Stomach (tissue), 19 donors: ENCODE measurements at places on chromosomes 12 and 14. TPM values are rescaled to one million over a fixed set of nuclear protein-coding genes. Genes with fewer than 3 reads are reported as not detected.

Gene PZP
- total RNA-seq: not detected

Gene DENR
- 12.5 TPM for total RNA-seq

Gene RNASE4
- 13.4 TPM for total RNA-seq

Gene NTS
- not detected for total RNA-seq

Gene SYNE3
- 85.2 TPM for total RNA-seq

Gene KRT79
- not detected for total RNA-seq

DNA sequence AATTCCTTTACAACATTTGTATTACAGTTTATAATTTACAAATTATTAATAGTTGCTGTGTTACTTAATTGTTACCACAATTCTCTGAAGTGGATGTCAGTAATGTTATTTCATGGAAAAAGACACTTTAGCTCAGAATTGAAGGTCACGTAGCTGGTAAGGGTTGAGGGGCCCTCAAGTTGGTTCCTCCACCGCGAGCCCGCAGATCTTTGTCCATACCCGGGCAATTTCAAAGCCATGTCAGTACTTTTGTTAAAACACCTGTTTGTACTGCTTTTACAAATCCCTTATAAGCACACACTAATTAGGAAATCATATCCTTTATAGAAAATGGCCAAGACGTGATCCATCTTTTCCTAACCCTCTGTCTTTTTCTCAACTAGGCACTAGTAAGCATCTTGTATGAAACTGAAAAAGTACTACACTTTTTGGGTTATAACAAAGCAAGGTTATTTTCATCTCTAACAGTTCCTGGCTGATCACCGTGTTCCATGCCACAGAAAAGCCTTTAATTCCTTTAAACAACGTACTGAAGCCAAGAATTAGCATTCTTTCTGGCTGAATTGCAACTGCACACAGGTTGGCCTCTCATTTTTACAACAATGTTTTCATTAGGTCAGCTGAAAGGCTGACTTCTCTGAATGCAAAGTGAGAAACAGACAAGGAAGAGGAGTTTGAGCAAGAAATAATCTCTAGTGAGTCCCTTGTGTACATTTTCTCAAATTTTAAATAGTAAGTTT, 76.1 kb downstream of the CNTN1 start:
- no peak for DNase-seq

- no peak for DNase-seq
These were observed 18.7 kb downstream of the GRIN2B start for GRCh38 chr12:13962699-13963098.

GRCh38 chr14:88380405-88380804, 5.1 kb upstream of the SPATA7 start:
- peak; percentile 46 for DNase-seq

GRCh38 chr14:105282098-105282725, 18.6 kb downstream of the BRF1 start:
- peak; percentile 42 for DNase-seq

- no peak for DNase-seq
These were observed 109.4 kb downstream of the RFLNA start for GRCh38 chr12:124404162-124404784.

DNA sequence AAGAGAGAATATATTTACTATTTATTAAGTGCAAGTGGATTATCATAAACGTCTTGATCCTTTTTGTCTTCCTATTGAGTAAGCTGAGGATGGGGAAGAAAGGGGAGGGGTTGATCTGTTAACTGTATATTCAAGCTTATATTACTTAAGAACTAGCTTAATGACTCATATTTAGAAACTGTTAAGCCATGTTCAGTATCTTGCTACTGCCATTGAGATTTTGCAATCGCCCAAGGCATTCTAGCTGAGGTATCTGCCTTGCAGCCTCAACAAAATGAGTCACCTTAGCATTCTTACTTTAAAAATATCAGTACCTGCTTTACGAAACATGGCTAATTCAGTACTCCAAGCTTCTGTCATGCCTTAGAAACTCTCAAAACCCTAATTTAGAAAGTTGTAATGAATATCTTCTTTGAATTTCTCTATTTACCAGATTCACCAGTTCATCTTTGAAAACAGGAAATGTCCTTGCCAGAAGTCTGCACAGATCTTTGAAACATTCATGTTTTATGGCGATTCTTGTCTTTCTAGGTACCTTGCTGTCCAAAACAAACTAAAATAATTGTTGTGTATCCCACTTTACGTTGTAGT, 76.1 kb downstream of the ALG10B start:
- DNase-seq: no peak

DNA sequence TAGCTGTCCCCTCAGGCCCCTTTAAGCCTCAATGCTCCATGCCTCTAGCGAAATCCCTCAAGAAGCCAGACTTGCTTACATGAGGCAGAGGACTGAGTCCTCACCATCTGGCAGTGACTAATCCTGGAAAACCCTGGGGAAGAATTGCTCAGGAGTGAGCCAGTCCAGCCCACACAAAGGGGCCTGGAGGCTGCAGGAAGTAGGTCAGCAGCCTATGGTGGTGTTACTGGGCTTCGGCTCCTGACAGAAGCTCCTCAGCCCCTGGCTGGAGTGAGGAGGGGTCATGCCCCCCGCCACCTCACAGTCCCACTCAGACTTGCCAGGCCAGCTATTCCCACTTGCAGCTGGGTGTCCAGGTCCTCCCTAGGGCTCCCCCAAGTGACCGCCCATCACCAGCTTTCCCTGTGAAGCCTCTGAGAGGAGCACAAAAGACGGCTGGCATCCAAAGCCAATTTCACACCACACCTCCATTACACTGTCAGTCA, 250.5 kb downstream of the DPF3 start:
- DNase-seq: no peak

DNA sequence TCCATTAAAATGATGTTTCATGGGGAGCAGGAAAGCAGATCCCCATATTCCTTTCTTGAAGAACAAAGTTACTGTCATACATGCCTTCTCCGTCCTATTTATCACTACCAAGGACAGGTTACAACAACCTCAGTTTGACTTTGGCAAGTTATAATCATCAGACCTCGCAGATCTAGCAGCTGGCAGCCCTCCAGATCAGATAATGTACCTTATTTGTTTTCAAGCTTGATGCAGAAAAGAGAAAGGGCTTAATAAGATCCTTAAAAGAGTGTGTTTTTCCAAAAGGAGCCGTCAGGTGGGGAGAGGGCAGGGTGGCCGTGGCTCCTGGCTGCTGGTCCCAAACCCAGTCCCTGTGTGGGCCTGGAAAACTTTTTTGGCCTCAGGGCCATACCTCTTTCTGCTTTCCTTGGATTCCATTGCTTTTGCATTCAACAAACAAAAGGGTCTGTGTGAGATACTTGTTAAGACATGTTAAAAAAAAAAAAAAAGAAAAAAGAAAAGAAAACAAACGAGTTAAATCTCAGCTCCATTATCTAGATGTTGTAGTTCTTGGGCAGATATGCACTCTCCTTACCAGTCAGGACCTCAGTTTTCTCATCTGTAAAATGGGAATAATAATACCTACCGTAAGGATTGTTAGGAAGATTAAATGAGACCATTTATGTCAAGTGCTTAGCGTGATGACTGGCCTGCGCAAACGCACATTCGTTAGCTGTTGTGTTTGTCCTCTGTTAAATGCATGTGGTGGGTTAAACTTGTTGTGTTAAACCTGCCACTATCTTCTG, 64.6 kb downstream of the B4GALNT3 start:
- DNase-seq: peak; percentile 65

DNA sequence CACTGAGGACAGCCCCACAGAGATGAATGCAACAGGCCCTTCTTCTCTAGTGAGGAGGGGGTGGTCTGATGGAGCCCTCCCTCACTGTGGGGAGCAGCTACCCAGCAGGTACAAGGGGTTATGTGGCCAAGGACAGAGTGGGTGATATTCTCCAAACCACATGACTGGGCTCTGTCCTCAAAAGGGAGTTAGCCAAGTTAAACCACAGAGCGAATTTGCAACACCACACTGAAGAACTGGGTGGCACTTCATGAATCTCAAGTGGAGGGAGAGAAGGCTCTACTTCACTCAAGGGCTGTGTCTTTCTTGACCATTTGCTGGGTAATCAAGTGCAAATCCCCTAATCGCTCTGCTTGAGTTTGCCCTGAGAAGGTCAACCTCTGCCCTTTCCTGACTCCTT, 12.5 kb downstream of the GPR68 start:
- DNase-seq: no peak

GRCh38 chr12:96034621-96035282, 635 bp downstream of the LTA4H start:
- DNase-seq: no peak

DNA sequence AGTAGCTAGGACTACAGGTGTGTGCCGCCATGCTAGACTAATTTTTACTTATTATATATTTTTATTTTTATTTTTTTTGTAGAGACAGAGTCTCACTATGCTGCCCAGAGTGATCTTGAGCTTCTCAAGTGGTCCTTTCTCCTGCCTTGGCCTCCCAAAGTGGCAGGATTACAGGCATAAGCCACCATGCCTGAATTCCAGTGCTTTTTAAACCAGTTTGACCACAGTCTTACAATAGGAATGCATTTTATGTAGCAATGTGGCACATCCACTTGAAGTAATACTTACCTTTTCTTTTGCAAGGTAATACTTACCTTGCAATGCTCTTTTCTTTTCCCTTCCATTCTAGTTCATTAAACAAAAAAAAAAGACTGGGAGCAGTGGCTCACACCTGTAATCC, 38.0 kb upstream of the CPM start:
- no peak for DNase-seq

GRCh38 chr14:22379727-22380126, 209.3 kb downstream of the DAD1 start:
- no peak for DNase-seq

- no peak for DNase-seq
These were observed 16.1 kb downstream of the ISCA2 start for GRCh38 chr14:74509587-74510222.

GRCh38 chr12:27293463-27293862, 39.2 kb upstream of the BMAL2 start:
- DNase-seq: peak; percentile 54

GRCh38 chr14:33250963-33251362, 312.3 kb downstream of the NPAS3 start:
- DNase-seq: no peak

DNA sequence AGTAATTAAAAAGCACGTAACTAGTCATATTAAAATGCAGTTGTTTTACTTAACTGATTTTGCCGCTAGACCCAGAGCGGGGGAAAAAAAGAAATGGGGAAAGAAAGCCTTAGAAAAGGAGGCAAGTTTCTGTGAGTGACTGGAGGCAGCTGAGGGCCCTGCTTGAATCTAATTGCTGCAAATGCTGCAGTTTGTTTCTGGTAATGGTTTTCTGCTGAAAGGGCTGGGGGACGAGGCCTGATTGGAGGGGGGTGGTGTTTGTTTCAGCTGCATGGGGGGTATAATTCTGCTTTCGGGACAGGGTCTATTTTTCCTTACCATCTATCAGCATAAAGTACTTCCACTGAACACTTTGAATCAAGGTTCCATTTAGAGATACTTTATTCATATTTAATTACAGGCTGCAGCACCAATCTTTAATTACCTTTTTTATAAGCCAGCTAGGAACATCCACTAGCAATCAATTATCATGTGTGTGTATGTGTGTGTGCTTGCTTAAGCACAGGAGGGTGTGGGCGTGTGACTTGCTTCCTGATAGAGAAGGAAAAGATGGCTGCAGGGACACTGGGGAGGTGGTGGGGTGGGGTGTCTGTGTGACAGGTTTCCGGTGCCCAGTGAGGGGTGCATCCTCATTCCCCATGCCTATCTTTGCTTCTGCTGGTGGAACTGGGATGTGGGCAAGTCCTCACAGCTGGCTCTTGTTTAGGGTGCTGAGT, 83.4 kb downstream of the ADCK1 start:
- DNase-seq: no peak

GRCh38 chr14:51653775-51654532, 2.2 kb downstream of the FRMD6 start:
- peak; percentile 12 for DNase-seq

DNA sequence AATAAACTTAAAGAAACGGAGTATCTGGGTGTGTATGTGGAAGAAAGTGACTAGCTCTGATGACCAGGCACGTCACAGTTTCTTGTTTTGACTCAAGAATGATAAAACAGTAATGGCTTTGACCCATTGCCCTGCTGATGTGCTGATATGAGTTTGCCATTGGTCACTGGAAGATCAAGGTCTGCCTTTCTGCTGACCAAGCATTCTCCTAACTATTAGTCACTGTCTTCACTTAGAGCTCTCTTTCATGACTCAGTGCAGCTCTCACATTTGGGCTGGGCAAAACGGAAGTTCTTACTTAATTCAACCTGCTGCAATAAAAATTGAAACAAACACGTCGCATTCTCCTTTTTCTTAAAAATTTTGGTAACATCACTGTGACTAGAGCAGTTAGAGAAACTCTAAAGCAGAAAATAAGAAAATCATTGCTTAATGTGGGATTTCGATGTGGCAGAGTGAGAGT, 366.7 kb downstream of the BTG1 start:
- peak; percentile 66 for DNase-seq

- DNase-seq: no peak
These were observed 3.0 kb upstream of the PLEKHG6 start for GRCh38 chr12:6307529-6307928.

DNA sequence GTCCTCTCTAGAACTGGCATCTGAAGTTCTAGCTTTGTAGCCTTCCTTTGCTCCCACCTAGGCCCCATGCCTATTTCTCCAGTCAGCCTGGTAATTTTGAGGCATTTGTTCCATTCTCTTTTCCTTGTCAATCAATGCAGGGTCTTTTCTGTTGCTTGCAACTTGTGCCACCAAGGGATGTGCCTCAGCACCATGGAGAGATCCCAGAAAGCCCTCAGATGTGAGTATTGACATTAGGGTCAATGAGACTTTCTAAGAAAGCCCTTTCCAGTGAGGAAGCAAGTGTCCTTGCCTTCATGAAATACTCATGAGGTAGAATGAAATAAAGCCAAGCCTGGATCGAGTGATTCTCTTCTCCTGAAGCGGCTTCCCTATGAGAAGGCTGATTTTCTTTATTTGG, 213.9 kb downstream of the SLC15A4 start:
- no peak for DNase-seq

DNA sequence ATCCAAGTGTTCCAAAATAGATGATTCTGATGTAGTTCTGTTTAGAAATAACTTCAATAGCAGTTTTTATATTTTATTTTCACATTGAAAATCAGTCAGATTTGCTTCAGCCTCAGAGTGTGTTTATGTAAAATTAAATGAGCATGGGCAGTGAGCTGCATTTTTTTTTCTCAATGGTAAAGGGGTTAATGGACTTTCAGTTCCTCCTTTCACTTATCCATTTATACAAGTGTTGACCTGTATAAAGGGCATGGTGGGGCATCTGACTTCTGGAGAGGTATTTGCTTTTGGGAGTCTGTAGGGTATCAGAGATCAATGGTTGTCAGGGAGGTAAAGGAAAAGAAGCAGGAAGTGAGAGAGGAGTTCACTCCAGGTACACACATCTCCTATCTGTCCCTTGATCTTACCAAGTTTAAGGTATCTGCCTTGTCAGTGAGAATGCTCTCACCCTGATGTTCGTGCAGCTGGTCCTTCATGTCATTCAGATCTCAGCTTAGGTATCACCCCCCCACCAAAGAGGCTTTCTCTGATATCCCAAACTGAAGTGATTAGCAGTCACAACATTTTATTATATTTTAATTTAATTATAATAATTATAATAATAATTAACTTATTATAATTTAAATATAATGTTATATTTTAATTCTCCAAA, 181.6 kb upstream of the LMNTD1 start:
- DNase-seq: no peak

- DNase-seq: no peak
These were observed 19.9 kb downstream of the PPP2R5C start for GRCh38 chr14:101781240-101782061.
